ENCODE measurements at places on chromosomes 12 and 14. TPM values are rescaled to one million over a fixed set of nuclear protein-coding genes. Genes with fewer than 3 reads are reported as not detected.

The SDR39U1 gene
- total RNA-seq = 64.2 TPM

The ZBTB39 gene
- 19.1 TPM for total RNA-seq

The RPS6KA5 gene
- 11.0 TPM for total RNA-seq

The WSCD2 gene
- total RNA-seq = 0.13 TPM

The GAS2L3 gene
- 17.5 TPM for total RNA-seq

The LRRC9 gene
- 0.34 TPM for total RNA-seq

The LTBP2 gene
- 2.9 TPM for total RNA-seq

DNA sequence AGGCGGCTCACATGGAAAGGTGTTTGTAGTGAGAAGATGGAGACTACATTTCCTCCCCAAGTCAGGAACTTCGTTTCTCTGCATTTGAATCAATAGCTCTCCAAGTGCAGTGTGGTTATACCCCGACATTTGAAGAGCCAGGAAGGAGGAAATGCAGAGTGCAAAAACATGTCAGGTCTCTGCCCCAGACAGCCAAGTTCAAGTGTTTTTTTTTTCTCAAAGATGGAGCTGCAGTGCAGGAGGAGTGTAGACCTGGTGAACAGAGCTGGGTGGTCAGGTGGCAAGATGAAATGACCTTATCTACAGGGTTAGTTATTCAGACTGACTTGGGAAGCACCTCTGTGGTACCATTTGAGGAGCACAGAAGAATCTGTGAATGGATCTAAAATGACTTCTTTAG lies 21.3 kb downstream of the MLXIP start:
- DNase-seq = no peak

- peak; percentile 75 for DNase-seq
Observed at GRCh38 chr14:104800771-104801519, at the start of gene ZBTB42. Gene ZBTB42 (plus strand): TSS chr14:104801101. CDS start chr14:104801198, 97 bp downstream.

- no peak for DNase-seq
Observed at GRCh38 chr12:73935817-73936216, 601.8 kb upstream of the ATXN7L3B start.

DNA sequence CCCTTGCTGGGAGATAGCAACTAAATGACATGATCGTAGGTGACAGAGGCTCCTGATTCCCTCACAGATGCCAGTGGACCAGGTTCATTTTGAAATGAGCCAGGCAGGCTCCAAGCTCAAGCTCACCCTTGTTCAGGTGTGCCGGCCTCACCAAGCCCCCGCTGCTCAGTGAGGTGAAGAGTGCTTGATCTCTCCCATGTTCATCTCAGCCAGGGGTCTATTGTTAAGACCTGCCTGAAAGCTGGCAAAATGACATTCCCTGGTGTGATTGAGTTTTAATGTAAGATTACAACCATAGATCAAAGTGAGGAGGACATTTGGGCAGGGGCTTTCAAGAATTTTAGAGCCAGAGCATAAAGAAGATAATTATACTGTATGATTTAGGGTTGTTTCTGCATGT lies 497.9 kb downstream of the EGLN3 start:
- DNase-seq = no peak

- no peak for DNase-seq
Observed at GRCh38 chr14:64926398-64926995, 12.2 kb downstream of the CHURC1 start.

DNA sequence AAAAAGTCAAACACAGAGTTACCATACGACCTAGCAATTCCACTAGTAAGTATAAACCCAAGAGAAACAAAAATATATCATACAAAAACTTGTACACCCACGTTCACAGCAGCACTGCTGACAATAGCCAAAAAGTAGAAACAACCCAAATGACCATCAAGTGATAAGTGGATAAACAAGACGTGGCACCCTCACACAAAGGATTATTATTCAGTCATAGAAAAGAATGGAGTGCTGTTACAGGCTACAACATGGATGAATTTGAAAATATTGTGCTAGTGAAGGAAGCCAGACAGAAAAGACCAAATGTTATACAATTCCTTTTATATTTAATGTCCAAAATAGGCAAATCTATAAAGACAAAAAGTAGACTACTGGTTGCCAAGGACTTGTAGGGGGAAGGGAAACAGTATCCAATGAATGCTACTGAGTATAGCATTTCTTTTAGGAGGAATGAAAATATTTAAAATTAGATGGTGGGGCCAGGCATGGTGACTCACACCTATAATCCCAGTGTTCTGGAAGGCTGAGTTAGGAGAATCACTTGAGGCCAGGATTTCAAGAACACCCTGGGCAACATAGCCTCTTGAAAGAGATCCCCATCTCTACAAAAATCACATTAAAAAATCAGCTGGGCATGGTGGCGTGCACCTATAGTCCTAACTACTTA lies 41.9 kb downstream of the SPTLC2 start:
- DNase-seq = no peak

DNA sequence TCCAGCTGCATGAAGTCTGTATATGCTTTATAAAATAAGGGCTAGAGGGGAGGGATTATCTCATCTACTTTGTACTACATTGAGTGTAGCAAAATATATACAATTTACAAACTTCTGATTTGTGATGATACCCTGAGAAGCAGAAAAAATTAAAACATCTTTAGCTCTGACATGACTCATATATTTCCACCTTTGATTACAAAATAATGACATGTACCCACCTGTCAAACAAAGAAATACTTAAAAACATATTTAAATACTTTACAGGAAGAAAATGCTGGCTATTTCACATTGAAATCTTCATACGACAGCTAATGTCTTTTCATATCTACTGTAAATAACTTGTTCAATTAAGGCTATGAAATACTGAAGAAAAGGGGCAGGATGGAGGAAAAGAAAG lies 3.3 kb downstream of the GPR135 start:
- no peak for DNase-seq

DNA sequence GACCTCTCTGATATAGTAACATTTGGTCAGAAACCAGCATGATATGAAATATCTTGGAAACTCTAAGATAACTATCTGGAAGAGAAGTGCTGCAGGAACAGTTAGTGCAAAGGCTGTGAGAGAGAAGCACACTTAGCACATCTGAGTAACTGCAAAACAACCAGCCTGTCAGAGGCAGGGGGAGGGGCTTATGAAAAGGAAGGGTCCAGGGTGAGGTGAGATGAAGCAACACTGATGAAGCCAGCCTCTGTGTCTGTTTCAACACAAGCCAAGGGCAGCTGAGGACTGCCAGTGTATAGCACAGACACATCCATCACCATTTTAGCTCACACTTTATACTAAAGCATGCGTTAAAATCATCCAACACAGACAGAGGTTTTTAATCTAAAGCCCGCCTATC lies 37.4 kb upstream of the OVCH1 start:
- no peak for DNase-seq

- DNase-seq = no peak
Observed at GRCh38 chr12:51579321-51579850, 11.6 kb upstream of the SCN8A start.

Measured in mesothelial cell of epicardium (in vitro differentiated cells).